ENCODE measurements at places on chromosomes 6 and 20.

- peak; percentile 4 for DNase-seq
These were observed 586 bp upstream of the ALDH5A1 start for GRCh38 chr6:24493945-24494820.

DNA sequence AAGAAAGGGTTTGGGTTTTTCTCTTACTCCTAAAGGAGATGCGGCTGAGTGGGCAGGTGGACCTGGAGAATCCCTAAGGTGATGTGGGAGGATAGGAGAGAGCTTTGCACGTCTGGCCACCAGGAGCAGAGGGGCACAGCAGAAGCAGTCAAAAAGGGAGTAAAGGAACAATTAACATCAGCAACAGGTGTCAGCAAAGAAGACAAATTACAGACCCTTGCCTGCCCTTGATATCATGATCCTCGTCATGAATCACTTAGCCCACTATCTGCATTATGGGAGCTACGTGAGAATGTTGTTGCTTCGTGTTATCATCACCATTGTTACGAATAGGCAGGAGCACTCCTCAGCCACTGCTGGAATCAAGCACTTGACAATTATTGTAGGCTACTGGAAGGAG is 25.5 kb upstream of the ARG1 start:
- no peak for DNase-seq

DNA sequence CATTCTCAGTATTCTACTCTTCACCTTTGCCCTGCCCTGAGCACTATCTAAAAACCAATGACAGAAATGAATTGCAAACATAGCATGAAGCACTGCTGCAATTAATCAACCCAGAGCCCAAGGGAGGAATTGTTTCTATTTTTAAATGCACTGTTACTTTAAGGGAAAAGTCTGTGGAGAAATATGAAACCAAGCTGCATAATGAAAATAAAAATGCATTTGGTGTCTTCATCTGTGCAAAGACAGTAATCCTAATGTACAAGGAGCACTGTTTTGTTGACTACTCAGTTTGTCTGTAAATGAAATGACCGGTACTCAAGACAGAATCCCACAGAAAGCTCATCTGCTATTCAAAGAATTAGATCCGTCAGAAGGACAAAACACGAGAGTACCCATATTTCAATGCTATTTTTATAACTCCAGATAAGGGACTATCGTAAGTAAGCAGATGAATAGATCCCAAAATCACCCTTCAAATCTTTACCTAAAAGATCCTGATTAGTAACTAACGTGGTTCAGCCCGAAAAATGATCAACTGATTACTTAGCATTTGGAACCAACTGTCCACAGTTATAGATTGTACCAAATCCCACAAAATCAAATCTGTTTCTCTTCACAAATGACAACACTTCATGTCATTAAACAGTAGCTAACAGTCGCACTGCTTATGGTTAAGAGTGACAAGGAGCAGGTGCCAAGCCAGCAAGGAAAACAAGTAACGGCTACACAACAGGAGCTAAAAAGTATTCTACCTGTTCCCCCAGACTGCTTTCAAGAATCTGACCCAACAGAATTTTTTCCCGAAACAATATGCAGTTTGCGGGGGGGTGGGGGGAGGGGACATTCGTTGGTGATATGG is 2.4 kb downstream of the KIF13A start:
- DNase-seq, result no peak

DNA sequence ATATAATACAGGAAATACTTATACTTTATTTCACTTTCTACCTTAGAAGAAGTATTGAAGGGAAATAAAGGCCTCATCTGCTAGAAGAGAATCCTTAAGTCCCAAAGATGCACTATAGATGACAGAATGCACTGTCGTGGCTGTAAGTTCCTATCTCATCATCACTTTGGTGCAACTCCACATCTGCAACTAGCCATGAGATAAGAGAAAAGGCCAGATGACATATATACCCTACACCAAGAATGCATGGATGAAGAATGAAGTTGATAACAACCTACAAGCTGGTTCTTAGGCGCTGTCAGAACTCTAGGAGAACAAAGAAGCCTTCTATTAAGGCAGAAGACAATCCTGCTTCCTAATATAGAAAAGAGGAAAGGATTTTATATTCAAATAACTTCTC is 11.6 kb upstream of the PLN start:
- DNase-seq, result no peak
